Colonic mucosa (tissue), 4 donors: ENCODE measurements at places on chromosomes 7 and 10. TPM values are rescaled to one million over a fixed set of nuclear protein-coding genes. Genes with fewer than 3 reads are reported as not detected.

Gene FGFBP3
- 1.1 TPM for total RNA-seq

Gene STYXL1
- total RNA-seq: 32.4 TPM

Gene NPY4R2
- 2.6 TPM for total RNA-seq

Gene NODAL
- not detected for total RNA-seq

Gene HOXA3
- 13.3 TPM for total RNA-seq

Gene ZNF273
- 7.1 TPM for total RNA-seq

Gene RPS24
- 1,370 TPM for total RNA-seq

Gene ASB10
- not detected for total RNA-seq

Gene SEMA3E
- 2.3 TPM for total RNA-seq

DNA sequence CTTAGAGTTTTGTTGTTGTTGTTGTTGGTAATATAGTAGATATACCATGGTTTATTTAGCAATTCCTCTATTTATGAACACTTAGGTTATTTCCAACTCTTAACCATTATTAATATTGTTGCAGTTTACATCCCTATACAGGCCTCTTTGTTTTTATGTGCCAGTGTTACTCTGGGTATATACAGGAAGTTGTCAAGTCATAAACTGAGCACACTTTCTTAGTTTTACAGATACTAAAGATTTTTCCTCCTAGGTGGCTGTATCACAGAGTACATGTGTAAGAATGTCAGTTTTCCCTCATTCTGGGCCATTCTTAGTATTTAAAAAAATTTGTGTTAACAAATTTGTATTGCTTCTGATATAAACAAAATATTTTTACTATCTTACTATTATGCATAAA, 128.4 kb downstream of the ARL4A start:
- no peaks in the 10 kb centered on the region for H3K4me1 ChIP-seq
- H3K36me3 ChIP-seq: no peaks in the 10 kb centered on the region
- H3K4me3 ChIP-seq: no peak overlapping the region

DNA sequence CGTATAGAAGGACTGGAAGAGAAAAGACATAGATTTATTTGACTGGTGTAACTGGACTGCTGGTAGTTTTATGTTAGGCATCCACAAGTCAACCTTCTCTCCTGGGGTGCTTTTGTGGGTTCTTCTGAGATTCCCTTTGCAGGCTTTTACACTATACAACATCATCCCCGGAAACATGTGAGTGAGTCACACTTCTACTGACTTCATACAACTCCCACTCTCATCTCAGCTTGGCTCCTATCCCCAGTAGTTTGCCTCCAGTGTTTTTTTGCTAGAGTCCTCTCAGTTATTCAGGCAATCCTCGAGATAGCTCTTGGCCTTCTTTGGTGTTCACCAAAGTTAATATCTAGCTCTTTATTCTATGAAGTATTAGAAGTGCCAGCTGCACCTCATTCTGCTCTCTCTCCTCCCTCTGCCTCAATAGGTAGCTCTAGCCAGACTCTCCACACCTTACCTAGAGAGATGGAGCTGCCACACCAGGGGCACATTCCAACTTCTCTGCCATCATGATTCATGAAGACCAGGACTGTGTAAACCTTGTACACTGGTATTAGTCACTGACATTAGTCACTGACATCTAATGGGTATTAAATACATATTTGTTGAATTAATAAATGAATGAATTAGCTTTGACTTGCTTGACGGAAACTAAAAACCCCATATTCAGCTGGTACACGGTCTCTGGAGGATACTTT, 281.9 kb downstream of the PPP1R3A start:
- H3K4me1 ChIP-seq: no peaks in the 10 kb centered on the region
- no peak overlapping the region for H3K4me3 ChIP-seq
- no peaks in the 10 kb centered on the region for H3K36me3 ChIP-seq
- DNase-seq: no peak
- H3K27me3 ChIP-seq: no peaks in the 10 kb centered on the region

DNA sequence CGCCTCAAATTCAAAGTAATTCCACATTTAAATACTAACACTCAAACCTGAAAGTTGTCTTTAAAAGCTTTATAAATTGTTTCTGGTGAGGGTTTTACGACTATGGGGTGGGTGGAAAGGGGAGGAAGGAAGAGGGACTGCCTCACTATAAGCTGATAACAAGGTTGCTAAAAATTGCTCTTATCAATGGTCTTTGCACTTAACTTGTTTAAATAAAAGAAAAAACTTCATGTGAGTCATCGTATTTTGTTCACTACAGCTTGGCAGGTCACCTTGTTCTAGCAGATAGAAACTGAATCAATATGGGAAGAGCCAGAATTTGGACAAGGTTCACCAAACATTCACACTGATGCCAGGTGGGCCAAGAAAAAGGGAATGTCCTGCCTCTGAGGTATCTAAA, 129.2 kb downstream of the TES start:
- no peak overlapping the region for H3K4me3 ChIP-seq
- H3K36me3 ChIP-seq: no peaks in the 10 kb centered on the region
- no peak overlapping the region for H3K27ac ChIP-seq
- H3K4me1 ChIP-seq: no peaks in the 10 kb centered on the region

DNA sequence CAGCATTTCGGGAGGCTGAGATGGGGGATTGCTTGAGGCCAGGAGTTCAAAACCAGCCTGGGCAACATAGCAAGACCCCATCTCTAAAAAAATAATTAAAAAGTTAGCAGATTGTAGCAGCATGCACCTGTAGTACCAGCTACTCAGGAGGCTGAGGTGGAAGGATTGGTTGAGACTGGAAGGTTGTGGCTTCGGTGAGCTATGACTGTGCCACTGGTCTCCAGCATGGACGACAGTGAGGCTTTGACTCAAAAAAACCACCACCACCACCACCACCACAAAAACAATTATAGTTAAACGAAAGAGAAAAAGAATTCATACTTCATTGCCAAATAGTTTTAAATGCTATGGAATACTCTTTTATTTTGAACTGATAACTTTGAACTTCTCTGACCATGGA, 63.4 kb downstream of the VTI1A start:
- no peaks in the 10 kb centered on the region for H3K4me1 ChIP-seq
- no peaks in the 10 kb centered on the region for H3K36me3 ChIP-seq
- no peaks in the 10 kb centered on the region for H3K27me3 ChIP-seq
- H3K4me3 ChIP-seq: no peak overlapping the region

- no peak overlapping the region for H3K27ac ChIP-seq
- H3K4me1 ChIP-seq: no peaks in the 10 kb centered on the region
- no peak for DNase-seq
These were observed 58.2 kb downstream of the PTPRN2 start for GRCh38 chr7:158529181-158530096.

- no peak overlapping the region for H3K27ac ChIP-seq
- H3K4me1 ChIP-seq: no peaks in the 10 kb centered on the region
- no peak for DNase-seq
- H3K27me3 ChIP-seq: no peaks in the 10 kb centered on the region
- no peak overlapping the region for H3K4me3 ChIP-seq
These were observed 21.6 kb upstream of the RPEL1 start for GRCh38 chr10:103224133-103224532.

GRCh38 chr7:2754086-2754485, 66.1 kb downstream of the AMZ1 start:
- H3K27ac ChIP-seq: no peak overlapping the region
- no peak overlapping the region for H3K4me3 ChIP-seq
- no peaks in the 10 kb centered on the region for H3K27me3 ChIP-seq
- no peaks in the 10 kb centered on the region for H3K36me3 ChIP-seq

DNA sequence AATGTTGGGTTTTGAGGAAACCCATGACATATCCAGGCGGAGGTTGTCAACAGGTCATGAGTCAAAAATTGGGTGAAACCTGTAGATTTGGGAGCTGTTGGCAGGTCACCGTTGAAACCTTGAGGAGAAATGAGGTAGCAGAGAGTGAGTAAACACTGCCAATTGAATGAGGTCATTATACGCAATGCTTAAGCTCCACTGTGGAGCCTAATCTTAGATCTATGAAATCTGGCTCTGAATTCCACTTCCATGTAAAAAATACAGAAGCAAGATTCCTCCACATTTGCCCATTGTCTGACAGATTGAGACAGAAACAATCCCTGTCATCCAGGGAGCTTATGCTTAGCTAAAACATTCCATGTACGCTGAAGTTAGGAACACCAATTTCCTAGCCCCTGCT, 76.0 kb upstream of the IL6 start:
- no peak overlapping the region for H3K27ac ChIP-seq
- H3K36me3 ChIP-seq: no peaks in the 10 kb centered on the region
- no peaks in the 10 kb centered on the region for H3K27me3 ChIP-seq
- no peak overlapping the region for H3K4me3 ChIP-seq
- DNase-seq: no peak
- H3K4me1 ChIP-seq: no peaks in the 10 kb centered on the region

DNA sequence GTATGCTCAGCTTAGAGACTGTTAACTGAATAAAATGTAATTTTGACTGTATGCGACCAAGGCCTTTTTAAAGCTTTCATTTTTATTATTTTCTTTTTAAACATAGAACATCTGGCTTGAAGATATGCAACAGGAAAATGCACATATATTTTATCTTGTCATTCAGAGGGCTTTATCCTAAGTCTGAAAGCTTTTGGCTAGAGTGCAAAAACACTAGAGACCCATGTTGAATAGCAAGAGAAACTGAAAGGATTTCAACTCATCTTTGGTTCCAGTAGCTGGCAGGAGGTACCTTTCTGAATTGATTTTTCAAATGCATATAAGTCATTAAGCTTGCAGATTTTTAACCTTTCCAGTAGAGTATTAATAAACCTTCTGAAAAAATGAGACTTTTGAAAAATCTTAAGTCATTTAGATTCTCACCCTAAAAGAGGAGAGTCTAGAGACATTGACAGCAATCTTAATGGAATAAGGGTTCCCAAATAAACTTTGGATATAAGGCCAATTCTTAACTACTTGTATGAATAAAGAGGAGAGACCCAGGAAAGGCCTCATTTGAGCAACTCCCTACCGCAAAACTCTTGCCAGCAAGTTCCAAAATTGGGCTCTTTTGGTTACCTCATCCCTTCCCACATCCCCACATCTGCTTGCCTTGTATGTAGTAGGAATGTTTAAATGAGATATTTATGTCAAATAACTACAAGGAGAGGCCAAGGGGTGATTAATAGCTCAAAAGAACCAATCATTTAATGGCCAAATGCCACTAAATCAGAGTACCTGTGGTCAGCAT, 454.4 kb downstream of the HTR7 start:
- no peaks in the 10 kb centered on the region for H3K27me3 ChIP-seq
- no peak for DNase-seq
- no peaks in the 10 kb centered on the region for H3K36me3 ChIP-seq
- H3K4me3 ChIP-seq: no peak overlapping the region
- H3K27ac ChIP-seq: no peak overlapping the region

DNA sequence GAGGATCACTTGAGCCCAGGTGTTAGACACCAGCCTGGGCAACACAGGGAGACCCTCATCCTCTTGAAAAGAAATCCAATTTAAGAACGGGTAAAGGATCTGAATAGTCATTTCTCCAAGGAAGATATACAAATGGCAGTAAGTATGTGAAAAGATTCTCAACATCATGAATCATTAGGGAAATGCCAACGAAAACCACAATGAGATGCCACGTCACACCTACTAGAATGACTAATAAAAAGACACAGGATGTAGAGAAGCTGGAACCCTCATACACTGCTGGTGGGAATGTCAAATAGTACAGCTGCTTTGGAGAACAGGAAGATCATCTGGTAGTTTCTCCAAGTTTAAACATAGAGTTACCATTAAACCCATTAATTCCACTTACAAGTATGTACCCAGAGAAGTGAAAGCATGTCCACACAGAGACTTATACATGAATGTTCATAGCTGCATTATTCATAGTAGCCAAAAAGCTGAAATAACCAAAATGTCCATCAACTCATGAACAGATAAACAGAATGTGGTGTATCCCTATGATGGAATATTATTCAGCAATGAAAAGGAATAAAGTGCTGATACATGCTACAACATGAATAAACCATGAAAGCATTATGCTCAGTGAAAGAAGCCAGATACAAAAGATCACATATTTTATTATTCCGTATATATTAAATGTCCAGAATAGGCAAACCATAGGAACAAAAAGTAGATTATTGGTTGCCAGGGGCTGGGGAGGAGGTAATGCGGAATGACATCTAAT, 13.1 kb upstream of the ZMIZ2 start:
- no peak for DNase-seq
- H3K4me1 ChIP-seq: no peaks in the 10 kb centered on the region
- H3K27ac ChIP-seq: no peak overlapping the region
- H3K4me3 ChIP-seq: no peak overlapping the region
- H3K27me3 ChIP-seq: no peaks in the 10 kb centered on the region
- H3K36me3 ChIP-seq: no peaks in the 10 kb centered on the region

GRCh38 chr10:59006511-59007306, 169.7 kb upstream of the PHYHIPL start:
- no peaks in the 10 kb centered on the region for H3K4me1 ChIP-seq
- no peak for DNase-seq
- no peak overlapping the region for H3K4me3 ChIP-seq
- no peaks in the 10 kb centered on the region for H3K27me3 ChIP-seq

GRCh38 chr10:52194191-52194590, 119.9 kb upstream of the DKK1 start:
- H3K4me1 ChIP-seq: no peaks in the 10 kb centered on the region
- DNase-seq: no peak
- H3K36me3 ChIP-seq: no peaks in the 10 kb centered on the region
- no peak overlapping the region for H3K4me3 ChIP-seq

- no peak overlapping the region for H3K4me3 ChIP-seq
- peak; percentile 66 for DNase-seq
- no peaks in the 10 kb centered on the region for H3K4me1 ChIP-seq
These were observed 49.7 kb upstream of the DDC start for GRCh38 chr7:50614721-50615518.

- H3K36me3 ChIP-seq: no peaks in the 10 kb centered on the region
- H3K4me1 ChIP-seq: no peaks in the 10 kb centered on the region
- DNase-seq: no peak
- no peak overlapping the region for H3K4me3 ChIP-seq
- H3K27ac ChIP-seq: no peak overlapping the region
- H3K27me3 ChIP-seq: no peaks in the 10 kb centered on the region
These were observed 75.8 kb upstream of the MRLN start for GRCh38 chr10:59829024-59829423.

GRCh38 chr10:35635576-35635975, 6.5 kb downstream of the FZD8 start:
- H3K36me3 ChIP-seq: no peaks in the 10 kb centered on the region
- DNase-seq: peak; percentile 69
- H3K27ac ChIP-seq: no peak overlapping the region

DNA sequence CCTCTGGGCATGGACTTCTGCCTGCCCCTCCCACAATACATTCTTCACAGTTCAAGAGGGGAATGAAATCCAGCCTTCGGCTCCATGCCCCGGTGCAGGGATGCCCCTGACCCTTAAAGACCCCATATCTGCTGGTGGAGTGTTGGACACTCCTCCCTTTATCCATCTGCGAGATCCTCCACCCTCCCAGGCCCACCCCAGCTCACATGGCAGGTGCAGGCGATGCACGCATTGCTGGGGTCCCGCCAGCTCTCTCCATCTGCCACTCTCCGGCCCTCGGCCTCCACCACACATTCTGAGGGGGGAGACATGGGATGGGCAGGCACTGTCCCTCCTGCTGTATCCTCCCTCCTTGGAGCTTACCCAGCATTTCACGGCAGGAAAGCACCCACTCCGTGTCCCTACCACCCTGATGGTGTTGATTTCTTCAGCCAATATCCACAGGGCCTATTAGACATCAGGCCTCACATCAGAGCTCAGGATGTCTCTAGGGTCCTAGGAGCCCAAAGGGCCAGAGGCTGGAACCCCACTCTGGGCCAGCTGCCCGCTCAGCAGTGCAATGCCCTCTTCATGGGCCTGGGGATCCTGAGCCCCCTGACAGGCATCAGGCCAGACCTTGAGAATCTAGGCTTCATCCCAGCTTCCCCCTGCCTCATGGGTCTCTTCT, 18.3 kb downstream of the ATP6V1F start:
- H3K4me3 ChIP-seq: no peak overlapping the region
- no peaks in the 10 kb centered on the region for H3K27me3 ChIP-seq
- no peak for DNase-seq

- no peak for DNase-seq
- no peaks in the 10 kb centered on the region for H3K36me3 ChIP-seq
- no peak overlapping the region for H3K27ac ChIP-seq
- no peak overlapping the region for H3K4me3 ChIP-seq
- no peaks in the 10 kb centered on the region for H3K27me3 ChIP-seq
These were observed 48.3 kb upstream of the PITRM1 start for GRCh38 chr10:3220853-3221252.
